ENCODE measurements at places on chromosomes 16 and 17. TPM values are rescaled to one million over a fixed set of nuclear protein-coding genes. Genes with fewer than 3 reads are reported as not detected.

DNA sequence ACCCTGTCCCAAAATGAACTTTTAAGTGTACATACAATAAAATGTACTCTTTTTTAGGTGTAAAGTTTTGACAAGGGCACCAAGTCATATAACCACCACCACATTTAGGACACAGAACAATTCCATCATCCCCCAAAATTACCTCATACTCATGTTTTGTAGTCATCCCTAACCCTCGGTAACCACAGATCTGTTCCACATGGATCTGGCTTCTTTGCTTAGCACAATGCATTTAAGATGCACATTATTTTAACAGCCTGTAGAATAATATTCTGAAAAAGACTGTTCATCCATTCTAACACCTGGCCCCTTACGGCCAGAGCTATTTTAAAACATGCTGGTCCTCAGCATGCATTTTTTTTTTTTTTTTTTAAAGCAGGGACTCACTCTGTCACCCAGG, 25.2 kb upstream of the CFAP20 start:
- DNase-seq, result no peak
- H3K4me1 ChIP-seq, result no peaks in the 10 kb centered on the region
- H3K36me3 ChIP-seq, result peaks cover under 1% of the 10 kb centered on the region
- no peak overlapping the region for H3K4me3 ChIP-seq
- no peak overlapping the region for H3K27ac ChIP-seq
- H3K27me3 ChIP-seq, result no peaks in the 10 kb centered on the region

GRCh38 chr16:31351246-31351941, 3.6 kb upstream of the ITGAX start:
- no peak for DNase-seq
- H3K27ac ChIP-seq, result no peak overlapping the region
- H3K4me3 ChIP-seq, result no peak overlapping the region
- no peaks in the 10 kb centered on the region for H3K36me3 ChIP-seq
- no peaks in the 10 kb centered on the region for H3K4me1 ChIP-seq

DNA sequence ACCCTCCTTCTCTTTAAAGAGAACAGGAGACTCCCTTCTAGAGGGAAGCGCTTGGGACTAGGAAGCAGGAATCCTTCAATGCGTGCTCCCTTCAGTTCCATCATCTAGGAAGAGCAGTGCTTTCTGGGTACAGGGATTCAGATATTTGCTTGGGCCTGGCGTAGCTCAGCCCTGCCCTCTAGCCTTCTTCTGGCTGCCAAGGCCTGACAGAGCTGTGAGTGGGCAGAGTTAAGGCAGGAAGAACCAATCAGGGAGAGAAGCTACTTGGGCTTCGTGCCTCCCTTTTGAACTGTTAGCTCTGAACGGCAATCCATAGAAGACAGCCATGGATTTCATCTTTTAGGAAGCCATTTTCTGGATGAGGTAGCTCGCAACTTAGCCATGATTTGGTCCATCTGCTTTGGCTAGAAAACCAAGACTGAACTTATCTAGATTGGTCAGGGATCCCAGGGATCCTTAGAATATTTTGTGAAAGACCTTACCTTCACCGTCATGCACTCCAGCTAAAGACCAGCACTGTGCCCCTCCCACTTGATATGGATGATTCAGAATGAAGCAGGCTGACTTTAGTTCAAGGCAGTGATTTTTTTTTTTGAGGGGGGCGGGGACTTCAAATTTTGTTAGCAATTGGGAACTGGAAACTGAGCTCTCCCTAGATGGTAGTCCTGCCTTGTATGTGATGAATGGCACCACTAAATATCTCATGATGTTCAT, 2.5 kb upstream of the CORO6 start:
- no peak overlapping the region for H3K27ac ChIP-seq
- peaks cover 16% of the 10 kb centered on the region for H3K4me1 ChIP-seq
- H3K36me3 ChIP-seq, result peaks cover 7% of the 10 kb centered on the region
- H3K27me3 ChIP-seq, result no peaks in the 10 kb centered on the region
- no peak for DNase-seq
- no peak overlapping the region for H3K4me3 ChIP-seq

- no peaks in the 10 kb centered on the region for H3K27me3 ChIP-seq
- DNase-seq, result no peak
- H3K4me3 ChIP-seq, result peak overlapping the region; percentile 51
- peaks cover 17% of the 10 kb centered on the region for H3K36me3 ChIP-seq
- peak overlapping the region; percentile 87 for H3K27ac ChIP-seq
Observed at GRCh38 chr17:80259457-80260068, 1.1 kb upstream of the RNF213 start.

GRCh38 chr16:72182976-72183375, 11.0 kb upstream of the PMFBP1 start:
- no peak for DNase-seq
- no peaks in the 10 kb centered on the region for H3K36me3 ChIP-seq
- no peaks in the 10 kb centered on the region for H3K4me1 ChIP-seq
- no peaks in the 10 kb centered on the region for H3K27me3 ChIP-seq
- H3K4me3 ChIP-seq, result no peak overlapping the region

- H3K4me3 ChIP-seq, result no peak overlapping the region
- H3K27ac ChIP-seq, result no peak overlapping the region
- DNase-seq, result no peak
- H3K4me1 ChIP-seq, result no peaks in the 10 kb centered on the region
- no peaks in the 10 kb centered on the region for H3K36me3 ChIP-seq
Observed at GRCh38 chr17:82678265-82678891, 20.1 kb downstream of the RAB40B start.

Gene NPIPB6
- not detected for total RNA-seq

DNA sequence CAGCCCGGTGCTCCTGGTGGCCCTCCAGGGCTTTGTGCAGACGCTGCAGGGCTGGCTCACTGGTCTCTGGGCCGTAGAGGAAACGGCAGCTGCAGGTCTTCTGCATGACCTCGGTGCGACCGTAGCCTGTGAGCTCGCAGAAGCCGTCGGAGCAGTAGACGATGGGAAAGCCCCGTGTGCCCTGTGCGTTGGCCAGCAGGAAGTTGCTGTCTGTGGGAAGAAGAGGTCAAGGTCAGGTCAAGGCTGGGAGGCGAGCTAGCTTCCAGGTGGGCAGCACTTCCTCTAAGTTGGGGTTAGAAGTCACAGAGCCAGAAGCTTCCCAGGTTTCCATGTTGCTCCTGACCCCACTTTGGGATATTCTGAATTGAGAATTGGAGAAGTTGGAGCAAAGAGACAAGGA, 2.1 kb downstream of the KCNH4 start:
- no peak overlapping the region for H3K4me3 ChIP-seq
- peaks cover 22% of the 10 kb centered on the region for H3K4me1 ChIP-seq
- H3K36me3 ChIP-seq, result no peaks in the 10 kb centered on the region
- H3K27me3 ChIP-seq, result peaks cover 47% of the 10 kb centered on the region
- DNase-seq, result no peak

DNA sequence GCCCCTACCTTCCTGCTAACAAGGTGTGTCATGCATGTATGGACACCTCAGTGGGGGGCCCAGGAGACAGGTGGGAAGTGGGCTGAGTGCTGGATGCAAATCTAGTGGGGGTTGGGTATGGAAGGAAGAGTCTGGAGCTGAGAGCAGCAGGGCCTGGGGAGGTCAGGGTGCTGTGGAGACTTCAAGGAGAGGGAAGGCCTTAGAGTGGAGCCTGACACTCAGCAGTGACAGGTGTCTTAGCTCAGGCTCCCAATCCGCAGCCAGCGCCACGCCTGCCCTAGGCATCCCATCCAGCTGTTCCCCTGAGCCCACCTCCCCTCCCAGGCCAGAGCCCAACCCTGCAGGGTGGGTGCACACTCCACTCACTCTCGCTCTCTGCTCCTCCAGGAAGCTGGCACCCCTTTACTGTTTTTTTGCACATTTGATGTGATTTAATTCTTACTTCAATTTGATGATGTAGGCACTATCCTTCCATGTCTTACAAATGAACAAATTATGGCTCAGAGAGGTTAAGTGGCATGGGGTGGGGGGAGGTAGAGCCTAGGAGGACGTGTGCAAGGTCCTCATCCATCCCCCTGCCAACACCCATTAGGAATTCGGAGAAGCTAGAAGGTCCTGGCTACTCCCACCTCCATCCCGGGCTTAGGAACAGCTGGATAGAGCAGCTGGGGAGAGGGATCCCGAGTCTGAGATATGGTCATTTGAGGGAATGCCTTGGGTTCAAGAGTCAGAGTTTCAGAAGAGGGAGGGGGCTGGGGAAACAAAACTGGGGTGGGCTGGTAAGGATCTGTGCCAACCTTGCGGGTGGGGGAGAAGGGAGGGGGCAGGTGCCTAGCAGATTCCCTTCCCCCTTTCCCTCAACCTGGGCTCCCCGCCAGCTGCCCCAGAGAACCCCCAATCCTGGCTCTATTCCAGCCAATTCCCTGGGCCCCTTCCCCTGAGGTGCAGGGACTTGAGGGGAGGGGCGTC, 2.1 kb downstream of the FAM171A2 start:
- H3K36me3 ChIP-seq, result peaks cover 3% of the 10 kb centered on the region
- no peak for DNase-seq
- peaks cover 5% of the 10 kb centered on the region for H3K27me3 ChIP-seq

GRCh38 chr17:47873200-47874090, 22.5 kb upstream of the SP6 start:
- H3K36me3 ChIP-seq, result no peaks in the 10 kb centered on the region
- no peak for DNase-seq
- no peak overlapping the region for H3K4me3 ChIP-seq
- no peak overlapping the region for H3K27ac ChIP-seq
- H3K4me1 ChIP-seq, result no peaks in the 10 kb centered on the region

Gene SHISA9
- total RNA-seq, result 0.03 TPM

DNA sequence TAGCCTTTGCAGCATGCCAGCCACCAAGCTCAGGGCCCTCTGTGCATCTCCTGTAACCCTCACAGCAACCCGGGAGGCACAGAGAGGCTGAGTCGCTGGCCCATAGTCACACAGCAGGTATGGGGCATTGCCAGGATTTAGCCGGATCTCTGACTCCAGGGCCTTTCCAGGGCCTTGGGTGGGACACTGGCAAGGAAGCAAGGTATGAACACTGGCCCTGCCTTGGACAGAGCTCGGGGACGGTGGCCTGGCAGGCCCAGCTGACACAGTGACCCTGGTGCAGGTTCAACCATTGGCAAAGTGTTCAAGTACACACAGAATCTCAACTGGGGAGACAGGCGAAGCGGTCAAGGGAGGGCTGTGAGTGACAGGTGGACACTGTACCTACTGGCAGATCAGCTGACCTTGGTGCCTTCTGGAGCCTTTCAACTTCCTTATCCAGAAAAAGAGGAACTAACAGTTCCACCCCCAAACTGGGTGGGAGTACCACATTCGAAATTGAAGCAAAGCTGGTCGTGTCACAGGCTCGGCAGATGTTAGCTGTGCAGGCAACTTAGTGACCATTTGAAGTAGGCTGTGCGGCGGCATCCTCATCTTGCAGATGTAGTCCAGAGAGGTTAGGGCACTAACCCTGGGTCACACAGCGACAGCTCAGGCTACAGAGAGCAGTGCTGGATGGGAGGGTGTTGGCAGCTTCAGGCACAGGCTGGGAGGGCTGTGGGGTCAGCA, 287.4 kb downstream of the SEC14L1 start:
- no peak overlapping the region for H3K4me3 ChIP-seq
- H3K27me3 ChIP-seq, result no peaks in the 10 kb centered on the region
- peak overlapping the region; percentile 61 for H3K27ac ChIP-seq
- peaks cover 32% of the 10 kb centered on the region for H3K36me3 ChIP-seq

DNA sequence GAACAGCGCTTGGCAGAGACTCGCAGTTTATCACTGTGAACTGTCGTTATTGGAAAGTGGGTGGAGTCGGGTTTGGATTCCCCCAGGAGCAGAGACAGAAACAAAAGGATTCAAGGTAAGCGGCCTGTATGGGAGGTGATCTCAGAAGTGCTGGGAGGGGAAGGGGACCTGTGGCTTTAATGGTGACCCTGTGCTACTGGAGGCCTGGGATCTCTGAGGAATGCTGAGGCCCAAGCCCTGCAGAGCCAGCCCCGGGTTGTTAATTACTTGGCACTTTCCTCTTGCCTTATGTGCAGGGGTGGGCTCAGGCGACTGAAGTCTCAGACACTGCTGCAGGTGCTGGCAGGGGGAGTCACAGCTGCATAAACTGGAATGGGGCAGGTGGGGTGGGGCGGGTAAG, 27.4 kb downstream of the IRF8 start:
- no peak for DNase-seq
- H3K4me3 ChIP-seq, result no peak overlapping the region
- H3K27me3 ChIP-seq, result peaks cover 5% of the 10 kb centered on the region
- peaks cover 8% of the 10 kb centered on the region for H3K4me1 ChIP-seq
- no peaks in the 10 kb centered on the region for H3K36me3 ChIP-seq

GRCh38 chr17:1852327-1852726, 22.5 kb downstream of the RPA1 start:
- DNase-seq, result no peak
- peaks cover 56% of the 10 kb centered on the region for H3K36me3 ChIP-seq
- no peak overlapping the region for H3K4me3 ChIP-seq
- no peaks in the 10 kb centered on the region for H3K27me3 ChIP-seq
- no peaks in the 10 kb centered on the region for H3K4me1 ChIP-seq

Gene FOXC2
- total RNA-seq, result 3.9 TPM

DNA sequence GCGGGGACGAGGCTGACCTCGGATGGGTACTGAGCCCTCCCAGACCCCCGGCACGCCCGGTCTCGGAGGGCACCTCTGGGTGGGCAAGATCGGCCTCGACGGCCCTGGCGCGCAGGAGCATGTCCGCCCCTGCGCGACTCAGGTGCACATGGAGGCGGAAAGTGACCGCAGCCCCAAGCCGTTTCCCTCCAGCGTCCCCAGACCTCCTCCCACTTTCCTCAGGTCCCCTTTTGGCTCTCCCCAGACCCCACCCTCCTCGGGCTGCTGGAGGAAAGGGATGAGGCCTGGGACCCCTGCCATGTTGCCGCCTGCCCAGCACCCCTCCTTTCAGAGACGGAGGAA, 10.0 kb downstream of the RPL19 start:
- no peak overlapping the region for H3K27ac ChIP-seq
- peaks cover 11% of the 10 kb centered on the region for H3K4me1 ChIP-seq
- DNase-seq, result no peak
- H3K36me3 ChIP-seq, result peaks cover 5% of the 10 kb centered on the region

Gene HEATR3
- 45.1 TPM for total RNA-seq

DNA sequence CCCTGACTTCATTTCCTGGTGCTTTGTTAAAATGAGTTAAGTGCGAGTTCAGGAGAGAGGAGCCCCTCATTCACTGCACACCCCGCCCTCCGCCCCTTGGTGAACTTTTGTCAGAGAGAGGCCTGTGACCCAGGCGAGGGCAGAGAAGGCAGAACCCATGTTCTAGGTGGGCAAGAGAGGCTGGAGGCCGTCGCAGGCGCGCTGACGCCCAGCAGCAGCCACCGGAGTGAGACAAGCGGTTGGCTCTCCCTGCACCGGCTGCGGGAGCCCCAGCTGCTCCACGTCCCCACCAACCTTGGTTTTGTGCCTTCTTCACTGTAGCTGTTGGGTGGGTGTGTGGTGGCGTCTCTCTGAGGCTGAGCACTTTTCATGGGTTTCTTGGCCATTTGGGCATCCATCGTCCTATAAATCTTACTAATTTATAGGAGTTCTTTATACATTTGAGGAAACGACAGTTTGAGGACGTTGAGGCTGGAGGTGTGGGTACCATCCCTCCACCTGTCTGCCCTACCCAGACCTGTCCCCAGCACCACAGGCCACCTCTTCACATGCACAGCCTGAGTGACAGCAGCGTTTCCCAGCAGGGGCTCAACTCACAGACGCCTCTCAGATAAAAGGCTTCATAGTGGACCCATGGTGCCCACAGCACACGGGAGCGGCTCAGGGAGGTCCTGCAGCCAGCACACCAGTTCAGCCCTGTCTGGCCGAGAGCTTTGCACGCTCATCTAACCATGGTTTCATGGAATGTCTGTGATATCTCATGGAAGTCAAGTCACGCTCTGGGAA, 45.2 kb upstream of the CBFA2T3 start:
- H3K36me3 ChIP-seq, result no peaks in the 10 kb centered on the region
- DNase-seq, result no peak
- no peaks in the 10 kb centered on the region for H3K4me1 ChIP-seq
